ENCODE measurements at places on chromosomes 2 and 18. TPM values are rescaled to one million over a fixed set of nuclear protein-coding genes. Genes with fewer than 3 reads are reported as not detected.

ATOH8 gene
- 7.1 TPM for total RNA-seq

RANBP2 gene
- total RNA-seq = 58.6 TPM

GAL3ST2 gene
- not detected for total RNA-seq

ZNF407 gene
- total RNA-seq = 14.2 TPM

ST8SIA5 gene
- total RNA-seq = 0.76 TPM

TCF7L1 gene
- 31.8 TPM for total RNA-seq

NT5DC4 gene
- not detected for total RNA-seq

HOXD8 gene
- total RNA-seq = not detected

COL4A4 gene
- total RNA-seq = 2.0 TPM

COLEC11 gene
- total RNA-seq = not detected

SLC9A4 gene
- total RNA-seq = not detected

NEB gene
- total RNA-seq = 0.40 TPM

All from osteocyte (in vitro differentiated cells).